ENCODE measurements at places on chromosomes 16 and 17.

DNA sequence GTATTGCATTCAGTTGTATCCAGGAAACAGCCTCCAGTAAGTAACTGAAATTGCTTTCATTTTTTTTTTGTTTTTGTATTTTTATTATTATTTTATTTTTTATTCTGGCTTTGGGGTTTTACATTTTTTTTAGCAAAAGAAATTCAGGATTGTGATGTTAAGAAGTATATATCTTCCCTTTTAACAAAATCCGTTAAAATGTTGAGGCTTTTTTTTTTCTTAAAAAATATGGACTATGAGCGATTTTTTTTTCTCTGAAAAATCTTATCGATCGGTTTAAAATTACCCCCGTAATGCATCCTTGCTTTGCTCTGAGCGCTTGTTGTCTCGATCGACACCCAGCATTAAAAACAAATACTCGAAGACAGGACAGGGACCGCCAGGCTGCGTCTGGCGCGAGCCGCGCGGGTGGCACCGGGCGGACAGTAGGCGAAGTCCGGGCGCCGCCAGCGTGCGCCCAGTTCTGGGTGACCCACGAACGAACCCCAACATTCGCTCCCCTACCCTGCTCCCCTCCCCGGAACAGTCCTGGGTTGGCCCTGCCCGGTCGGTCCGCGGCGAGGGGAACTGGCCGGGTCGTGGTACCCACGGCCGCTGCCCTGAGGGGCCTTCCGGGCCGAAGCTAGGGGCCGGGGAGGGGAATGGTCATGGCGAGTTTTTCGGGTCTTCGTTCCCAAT, 482 bp downstream of the BAHCC1 start:
- DNase-seq = no peak

GRCh38 chr17:72173499-72174116, 52.8 kb downstream of the SOX9 start:
- peak; percentile 55 for DNase-seq

DNA sequence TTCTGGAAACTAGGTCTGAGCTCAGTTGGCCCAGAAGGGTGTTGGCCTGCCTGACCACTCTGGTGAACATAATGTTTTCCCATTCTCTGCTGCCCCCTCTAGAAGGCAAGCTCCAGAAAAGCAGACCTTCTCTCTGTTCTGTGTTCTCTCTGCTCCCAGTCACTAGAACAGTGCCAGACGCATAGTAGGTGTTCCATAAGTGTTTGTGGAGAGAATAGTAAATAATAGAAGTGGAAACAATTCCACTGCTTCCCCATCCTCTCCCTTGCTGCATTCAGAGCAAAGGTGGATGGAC, 32.2 kb upstream of the ETV4 start:
- DNase-seq = no peak

GRCh38 chr17:3594051-3594800, 15.0 kb downstream of the TRPV1 start:
- DNase-seq = no peak

DNA sequence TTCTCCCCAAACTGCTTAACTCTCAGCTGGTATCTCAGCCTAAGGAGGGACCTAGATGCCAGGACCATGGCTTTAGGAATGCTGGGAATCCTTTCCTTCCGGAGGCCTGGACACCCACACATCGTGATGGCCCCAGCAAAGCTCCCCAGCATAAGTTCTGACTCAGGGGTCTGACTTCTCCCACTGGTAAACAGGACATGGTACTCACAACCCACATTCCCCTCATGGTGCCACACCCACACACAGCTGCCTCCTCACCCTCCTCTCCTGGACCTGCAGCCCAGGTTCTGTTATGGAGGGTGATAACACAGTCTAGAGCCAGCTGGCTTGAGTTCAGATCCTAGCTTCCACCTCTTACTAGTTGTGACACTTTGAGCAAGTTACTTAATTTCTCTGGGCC, 719 bp upstream of the RNF227 start:
- no peak for DNase-seq

- DNase-seq = no peak
These were observed 259.8 kb downstream of the C16orf95 start for GRCh38 chr16:87057211-87057881.
